Fibroblast of the conjunctiva (primary cell): ENCODE measurements at places on chromosomes 7 and 10.

DNA sequence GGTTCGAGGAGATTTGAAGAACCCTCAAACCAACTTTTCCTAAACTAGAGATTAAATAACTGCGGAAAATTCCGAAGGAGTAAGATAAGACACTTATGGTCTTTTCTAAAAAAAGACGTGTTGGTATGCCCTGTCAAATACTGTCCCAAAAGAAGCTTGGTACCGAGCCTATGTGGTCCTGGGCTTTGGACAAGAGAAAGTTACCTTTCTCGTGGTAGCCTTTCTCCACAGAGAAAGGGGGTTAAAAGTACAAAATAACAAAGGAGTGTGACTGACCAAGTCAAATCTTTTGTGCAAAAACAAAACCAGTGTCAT is 56.2 kb upstream of the JCAD start:
- no peak for DNase-seq

DNA sequence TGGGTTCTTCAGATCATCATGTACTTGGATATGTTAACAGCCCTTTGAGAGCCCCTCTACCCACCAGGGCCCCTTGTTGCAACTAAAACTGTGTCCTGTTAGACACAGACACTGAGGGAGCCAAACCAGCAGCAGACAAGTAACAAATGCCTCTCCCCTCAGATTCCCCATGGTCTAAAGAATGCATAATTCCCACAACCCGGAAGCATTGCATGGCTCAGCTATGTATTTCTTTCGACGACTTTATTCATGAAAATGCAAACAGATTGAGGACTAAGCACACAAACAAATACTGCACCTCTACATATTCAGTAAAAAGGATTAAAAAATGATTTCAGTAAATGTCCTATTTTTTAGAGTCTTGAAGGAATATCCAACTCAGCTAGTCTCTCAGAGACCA is 70.1 kb upstream of the HECW1 start:
- no peak for DNase-seq

GRCh38 chr7:101179117-101179516 is 976 bp downstream of the NAT16 start:
- DNase-seq, result no peak

GRCh38 chr10:8396675-8397074 is 342.2 kb downstream of the GATA3 start:
- DNase-seq, result no peak

- no peak for DNase-seq
Observed at GRCh38 chr7:75879771-75880184, 944 bp downstream of the RHBDD2 start.

- no peak for DNase-seq
Observed at GRCh38 chr7:49580761-49581160, 192.7 kb upstream of the VWC2 start.

- DNase-seq, result no peak
Observed at GRCh38 chr7:85111761-85112160, 75.1 kb downstream of the SEMA3D start.

- no peak for DNase-seq
Observed at GRCh38 chr10:75617485-75618155, 186.2 kb downstream of the LRMDA start.

- DNase-seq, result no peak
Observed at GRCh38 chr7:94296881-94297280, 97.8 kb upstream of the COL1A2 start.

DNA sequence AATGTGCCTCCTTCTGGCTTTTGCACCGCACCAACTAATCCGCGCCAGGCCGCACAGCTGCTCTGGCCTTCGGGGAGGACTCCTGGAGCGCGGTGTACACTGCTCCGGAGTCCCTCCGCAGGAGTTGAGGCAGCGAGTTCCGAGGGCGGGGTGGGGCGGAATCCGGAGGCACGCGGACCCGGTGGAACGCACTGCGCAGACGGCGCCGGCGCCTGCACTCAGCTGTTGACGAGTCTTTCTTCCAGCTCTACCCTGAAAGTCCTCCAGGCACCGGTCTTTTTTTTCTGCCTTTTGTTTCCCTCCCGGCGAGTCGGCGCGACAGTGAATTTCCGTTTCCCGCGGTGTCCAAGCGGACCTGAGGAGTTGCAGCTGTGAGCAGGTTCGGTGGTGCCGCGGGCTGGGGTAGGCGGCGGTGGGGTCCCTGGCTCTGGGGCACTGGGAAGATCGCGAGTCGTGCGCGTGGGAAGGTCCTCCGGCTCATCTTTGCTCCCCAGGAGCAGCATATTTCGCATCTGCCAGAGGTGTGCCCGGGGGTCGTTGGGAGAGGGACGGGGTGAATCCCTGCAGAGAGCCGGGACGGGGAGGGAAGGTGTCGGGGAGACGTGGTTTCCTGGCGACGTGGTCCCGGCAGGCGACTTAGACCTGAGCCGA is 44.1 kb downstream of the SFTPD start:
- peak; percentile 36 for DNase-seq

- DNase-seq, result peak; percentile 12
Observed at GRCh38 chr10:97861097-97861750, 11.6 kb downstream of the GOLGA7B start.

DNA sequence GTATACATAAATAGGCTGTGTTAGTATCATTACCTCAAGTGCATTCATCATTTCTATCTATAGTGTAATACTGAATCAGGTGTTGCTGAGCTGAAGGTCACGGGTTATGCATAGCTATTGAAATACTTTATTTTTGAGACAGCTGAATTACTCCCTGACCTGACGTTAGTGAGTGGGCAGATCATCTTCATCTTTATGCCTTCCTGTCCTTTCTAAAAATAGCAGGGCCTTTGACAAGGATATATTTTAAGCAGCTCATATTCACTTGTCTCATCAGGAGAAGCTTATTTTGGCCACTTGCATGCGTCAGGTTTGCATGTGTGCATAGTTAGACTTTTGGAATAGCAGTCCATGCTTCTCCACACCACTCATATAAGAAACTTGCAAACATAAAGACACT is 63.6 kb upstream of the DKK1 start:
- DNase-seq, result no peak

GRCh38 chr10:75895259-75895658 is 463.8 kb downstream of the LRMDA start:
- DNase-seq, result no peak

- no peak for DNase-seq
Observed at GRCh38 chr10:23419655-23420329, 19.1 kb upstream of the OTUD1 start.

GRCh38 chr7:47393406-47393805 is 188.5 kb downstream of the TNS3 start:
- no peak for DNase-seq

DNA sequence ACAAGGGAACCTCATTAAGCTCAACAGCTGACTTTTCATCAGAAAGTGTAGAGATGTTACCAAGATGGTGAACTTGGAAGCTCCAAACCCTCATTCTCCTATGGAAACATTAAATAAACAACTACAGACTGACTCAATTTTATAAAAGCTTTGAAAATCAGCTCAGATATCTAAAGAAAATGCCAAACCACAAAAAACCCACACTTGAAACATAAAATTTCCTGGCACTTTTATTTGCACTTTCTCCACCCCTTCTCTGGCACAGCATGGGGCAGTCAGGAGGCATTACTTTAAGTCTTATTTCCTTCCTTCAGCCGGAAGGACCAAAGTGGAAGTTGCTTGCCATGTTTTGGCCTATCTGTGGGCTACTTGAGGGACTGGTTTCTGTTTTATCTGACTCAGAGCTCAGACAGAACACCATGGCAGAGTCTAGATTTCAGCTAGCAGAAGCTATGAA is 114.7 kb downstream of the ODAD2 start:
- no peak for DNase-seq

- DNase-seq, result no peak
Observed at GRCh38 chr7:127251465-127252376, 1.0 kb downstream of the GRM8 start.

GRCh38 chr10:109744020-109744419 is 179.3 kb downstream of the XPNPEP1 start:
- no peak for DNase-seq

- peak; percentile 94 for DNase-seq
Observed at GRCh38 chr7:90816511-90817142, 220.5 kb downstream of the CDK14 start.
